Effector memory CD8-positive, alpha-beta T cell (primary cell): ENCODE measurements at places on chromosomes 7 and 10.

- DNase-seq: no peak
Observed at GRCh38 chr7:30752979-30753378, 1.0 kb downstream of the INMT start.

DNA sequence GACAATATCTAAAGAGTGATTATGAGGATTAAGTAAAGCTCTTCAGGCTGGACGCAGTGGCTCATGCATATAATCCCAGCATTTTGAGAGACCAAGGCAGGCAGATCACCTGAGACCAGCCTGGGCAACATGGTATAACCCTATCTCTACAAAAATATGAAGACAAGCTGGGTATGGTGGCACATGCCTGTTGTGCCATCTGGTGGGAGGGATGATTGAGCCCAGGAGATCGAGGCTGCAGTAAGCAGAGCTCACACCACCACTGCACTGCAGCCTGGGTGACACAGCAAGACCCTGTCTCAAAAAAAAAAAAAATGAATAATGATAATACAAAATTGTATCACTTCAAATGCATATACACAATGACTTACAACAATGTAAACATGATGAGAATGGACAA is 195.6 kb upstream of the AUTS2 start:
- no peak for DNase-seq

GRCh38 chr10:1253523-1254353 is 197.6 kb downstream of the WDR37 start:
- DNase-seq: peak; percentile 15

DNA sequence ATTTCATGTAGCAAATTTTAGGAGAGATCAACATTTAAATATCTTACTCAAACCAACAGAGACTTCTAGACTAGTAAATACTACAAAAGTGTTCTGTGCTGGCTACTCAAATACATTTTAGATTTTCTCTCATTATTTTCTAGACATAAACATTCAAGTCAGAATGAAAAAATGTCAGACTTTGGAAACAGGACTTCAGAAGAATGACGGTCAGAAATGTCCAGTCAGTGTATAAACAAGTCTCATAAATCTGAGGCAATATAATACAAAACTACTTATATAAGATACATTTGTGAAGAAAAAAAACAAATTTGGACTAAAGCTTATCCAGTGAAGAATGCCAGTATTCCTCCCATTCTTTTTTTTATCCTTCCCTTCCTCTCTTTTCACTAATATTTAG is 25.9 kb downstream of the RNLS start:
- DNase-seq: no peak

GRCh38 chr10:52965509-52965908 is 192.9 kb upstream of the MBL2 start:
- DNase-seq: no peak

DNA sequence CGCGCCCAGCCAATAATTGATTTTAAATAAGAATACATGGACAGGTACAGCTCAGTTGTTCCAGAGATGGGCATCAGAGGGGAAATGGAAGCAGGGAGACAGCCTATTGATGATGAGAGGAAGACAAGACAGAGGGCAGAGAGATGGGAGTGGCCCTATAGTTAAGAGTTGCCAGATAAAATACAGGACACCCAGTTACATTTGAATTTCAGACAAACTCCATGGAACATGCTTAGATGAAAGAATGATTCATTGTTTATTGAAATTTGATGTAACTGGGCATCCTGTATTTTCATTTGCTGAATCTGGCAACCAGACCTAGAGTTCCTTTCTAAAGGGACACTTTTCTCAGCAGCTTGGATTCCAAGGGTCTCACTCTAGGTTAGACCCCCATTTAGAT is 341.1 kb downstream of the FRMD4A start:
- no peak for DNase-seq

- DNase-seq: no peak
Observed at GRCh38 chr7:17521437-17521836, 223.0 kb downstream of the AHR start.

- no peak for DNase-seq
Observed at GRCh38 chr10:60542657-60543056, 153.0 kb upstream of the ANK3 start.

- no peak for DNase-seq
Observed at GRCh38 chr10:93926613-93927012, 32.8 kb downstream of the SLC35G1 start.

GRCh38 chr10:50358925-50359687 is 107.8 kb upstream of the ASAH2 start:
- DNase-seq: no peak

DNA sequence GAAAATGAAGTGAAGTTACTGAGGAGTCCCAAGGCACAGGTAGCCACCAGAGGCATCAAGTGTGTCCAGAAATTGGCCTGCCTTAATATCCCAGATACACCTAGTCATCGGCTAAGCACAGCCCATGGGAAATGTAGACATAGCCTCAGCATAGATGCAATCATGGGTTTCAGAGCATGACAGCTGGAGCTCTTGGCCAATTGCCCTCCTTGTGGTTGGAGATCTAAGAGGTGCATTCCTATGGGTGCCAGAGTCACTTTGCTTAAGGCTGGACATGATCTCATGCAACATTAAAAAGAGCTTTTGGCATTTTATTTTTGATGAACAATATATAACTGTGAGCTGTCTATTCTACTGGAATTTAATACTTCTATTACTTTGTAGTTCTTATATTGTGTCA is 758.0 kb upstream of the LRRTM3 start:
- DNase-seq: no peak

DNA sequence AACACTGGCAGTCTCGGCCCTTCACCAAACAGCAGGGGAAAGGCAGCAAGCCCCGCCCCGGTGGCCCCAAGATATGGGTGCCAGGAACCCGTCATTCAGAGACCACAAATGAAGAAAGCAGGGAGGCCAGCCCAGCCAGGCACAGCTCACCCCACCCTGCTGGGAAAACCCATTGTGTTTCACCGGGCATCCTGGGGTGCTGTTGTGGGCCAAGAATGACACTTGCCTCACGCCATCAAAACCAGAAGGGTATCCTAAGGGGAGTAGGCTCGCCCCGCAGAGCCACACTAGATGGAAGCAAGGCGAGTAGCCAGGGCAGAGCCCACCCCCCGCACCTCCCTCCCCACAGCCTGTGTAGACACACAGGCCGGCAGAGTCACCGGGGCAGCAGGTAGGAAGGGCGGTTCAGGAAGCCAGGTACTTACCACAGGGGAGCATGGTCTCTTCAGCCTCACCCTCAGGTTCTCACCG is 72.5 kb upstream of the KCNMA1 start:
- no peak for DNase-seq

GRCh38 chr7:74452748-74453321 is 871 bp upstream of the GTF2IRD1 start:
- DNase-seq: no peak

GRCh38 chr10:104120903-104121484 is 977 bp upstream of the SFR1 start:
- DNase-seq: peak; percentile 94

DNA sequence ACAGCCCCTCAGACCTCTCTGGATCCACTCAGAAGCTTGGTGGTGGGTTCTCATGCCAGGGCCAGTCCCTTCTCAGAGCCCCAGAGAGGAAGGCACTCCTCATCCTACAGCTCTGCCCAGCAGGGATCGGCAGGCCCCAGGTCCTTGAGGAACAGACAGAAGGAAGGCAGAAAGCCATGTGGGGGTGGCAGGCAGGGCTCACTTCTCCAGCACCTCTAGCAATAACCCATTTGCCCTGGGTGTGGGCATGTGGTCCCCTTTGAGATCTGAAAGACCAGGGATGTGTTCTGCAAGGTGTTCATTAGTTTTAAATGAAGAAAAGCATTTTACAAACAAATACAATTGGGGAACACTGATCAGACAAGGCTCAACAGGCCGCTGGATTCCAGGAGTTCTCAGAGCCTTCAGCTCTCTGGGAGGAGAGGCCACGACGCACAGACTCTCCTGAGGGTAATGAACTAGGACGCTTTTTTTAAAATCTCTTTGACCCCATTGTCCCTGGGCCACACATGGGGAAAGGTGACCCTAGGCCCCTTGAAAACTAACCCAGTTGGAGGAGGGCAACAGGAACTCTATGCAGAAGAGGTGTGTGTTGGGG is 40.6 kb downstream of the LDB3 start:
- DNase-seq: no peak

DNA sequence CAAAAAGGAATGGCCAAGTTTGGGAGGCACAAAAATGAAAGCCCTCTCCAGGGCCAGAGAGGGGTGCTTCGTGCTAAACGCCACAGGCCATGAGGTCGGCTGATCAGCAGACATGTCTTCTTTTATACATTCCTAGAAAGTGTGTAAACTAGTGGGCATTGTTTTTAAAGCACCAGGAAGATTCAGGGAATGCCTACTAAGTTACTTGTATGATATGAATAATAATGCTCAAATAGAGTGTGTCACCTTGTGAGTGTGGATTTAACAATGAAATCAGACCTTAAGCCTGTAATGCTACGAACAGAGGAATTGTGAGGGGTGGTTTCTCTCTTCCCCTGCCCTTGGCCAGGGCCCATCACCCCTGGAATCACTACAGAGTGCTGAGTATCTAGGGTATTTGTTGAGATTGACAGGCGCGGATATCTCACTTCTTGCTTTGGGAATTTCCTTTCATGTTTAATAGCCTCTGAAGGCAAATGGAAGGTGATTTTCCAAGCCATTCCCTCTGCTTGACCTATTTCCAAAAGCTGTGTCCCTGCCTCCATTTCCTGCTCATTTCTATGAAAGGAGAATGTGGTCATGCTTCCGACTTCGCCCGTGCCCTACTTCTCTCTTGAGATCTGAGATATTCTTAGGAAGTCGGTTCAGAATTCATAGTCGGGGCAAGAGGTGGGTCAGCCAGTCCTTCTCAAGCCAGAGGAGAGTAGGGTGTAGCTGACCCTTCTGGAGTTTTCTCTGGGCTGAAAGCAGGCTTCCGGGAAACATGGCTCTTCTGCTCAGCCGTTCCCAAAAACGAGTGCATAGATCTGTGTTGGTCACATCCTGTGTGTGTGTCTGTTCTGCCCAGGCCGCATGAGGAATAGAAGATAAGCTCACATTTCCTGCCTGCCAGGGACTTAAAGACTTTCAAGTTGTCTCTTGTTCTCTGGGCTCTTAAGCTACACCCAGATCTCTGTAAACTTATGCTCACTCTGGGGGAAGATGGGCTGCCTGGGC is 167.8 kb upstream of the ITGB1 start:
- peak; percentile 21 for DNase-seq

DNA sequence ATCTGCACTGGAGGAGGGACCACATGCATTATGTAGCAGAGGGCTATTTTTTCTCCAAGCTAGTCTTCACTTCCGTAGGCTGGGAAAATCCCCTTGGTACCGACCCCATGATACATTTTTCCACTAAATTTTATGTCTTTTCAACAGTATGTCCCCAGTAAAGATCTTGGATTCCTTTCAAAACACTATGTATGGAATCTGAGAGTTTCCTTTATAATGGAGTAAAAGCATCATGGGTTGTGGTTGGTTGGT is 4.8 kb upstream of the ZNRF2 start:
- no peak for DNase-seq

- no peak for DNase-seq
Observed at GRCh38 chr7:19491821-19492452, 216.9 kb downstream of the POLR1F start.

DNA sequence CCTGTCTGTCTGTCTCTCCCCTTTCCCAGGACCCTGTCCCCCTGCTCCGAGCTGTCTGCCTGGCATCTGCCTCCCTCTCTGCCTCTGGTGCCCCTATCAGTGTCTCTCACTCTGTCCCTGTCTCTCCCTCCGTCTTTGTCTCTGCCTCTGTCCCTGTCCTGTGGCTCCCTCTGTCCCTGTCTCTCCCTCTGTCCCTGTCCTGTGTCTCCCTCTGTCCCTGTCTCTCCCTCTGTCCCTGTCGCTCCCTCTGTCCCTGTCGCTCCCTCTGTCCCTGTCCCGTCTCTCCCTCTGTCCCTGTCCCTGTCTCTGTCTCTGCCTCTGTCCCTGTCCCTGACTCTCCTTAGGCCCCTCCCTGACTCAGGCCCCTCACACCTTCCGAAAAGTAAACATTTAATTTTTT is 75.0 kb upstream of the PAX2 start:
- no peak for DNase-seq

GRCh38 chr10:72323108-72323749 is 31.5 kb downstream of the DNAJB12 start:
- no peak for DNase-seq

DNA sequence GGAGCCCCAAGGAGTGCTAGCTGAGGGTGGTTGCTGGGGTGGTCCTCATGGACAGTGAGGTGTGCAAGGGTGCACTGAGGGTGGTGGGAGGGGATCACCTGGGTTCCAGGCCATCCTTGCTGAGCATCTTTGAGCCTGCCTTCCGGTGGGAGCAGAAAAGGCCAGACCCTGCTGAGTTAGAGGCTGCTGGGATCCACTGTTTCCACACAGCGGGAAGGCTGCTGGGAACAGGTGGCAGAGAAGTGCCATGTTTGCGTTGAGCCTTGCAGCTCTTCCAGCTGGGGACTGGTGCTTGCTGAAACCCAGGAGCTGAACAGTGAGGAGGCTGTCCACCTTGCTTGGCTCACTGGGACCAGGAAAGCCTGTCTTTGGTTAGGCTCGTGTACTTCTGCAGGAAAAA is 34.9 kb downstream of the PRF1 start:
- DNase-seq: no peak

DNA sequence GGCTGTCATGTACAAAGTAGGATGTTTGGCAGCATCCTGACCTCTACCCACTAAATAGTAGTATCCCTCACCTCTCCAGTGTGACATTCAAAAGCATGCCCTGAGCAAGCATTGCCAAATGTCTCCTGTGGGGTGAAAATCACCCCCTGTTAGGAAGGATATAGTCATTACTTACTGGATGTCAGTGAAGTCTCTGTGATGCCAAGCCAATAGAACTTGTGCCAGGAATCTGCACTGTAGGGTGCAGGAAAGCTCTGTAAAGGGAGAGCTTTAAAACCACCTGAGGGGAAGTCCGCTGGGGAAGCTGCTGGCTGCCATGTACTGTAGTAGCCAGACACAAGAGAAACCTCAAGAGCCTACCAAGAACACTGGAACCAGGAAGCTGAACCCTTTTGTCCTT is 170.7 kb upstream of the DKK1 start:
- no peak for DNase-seq

DNA sequence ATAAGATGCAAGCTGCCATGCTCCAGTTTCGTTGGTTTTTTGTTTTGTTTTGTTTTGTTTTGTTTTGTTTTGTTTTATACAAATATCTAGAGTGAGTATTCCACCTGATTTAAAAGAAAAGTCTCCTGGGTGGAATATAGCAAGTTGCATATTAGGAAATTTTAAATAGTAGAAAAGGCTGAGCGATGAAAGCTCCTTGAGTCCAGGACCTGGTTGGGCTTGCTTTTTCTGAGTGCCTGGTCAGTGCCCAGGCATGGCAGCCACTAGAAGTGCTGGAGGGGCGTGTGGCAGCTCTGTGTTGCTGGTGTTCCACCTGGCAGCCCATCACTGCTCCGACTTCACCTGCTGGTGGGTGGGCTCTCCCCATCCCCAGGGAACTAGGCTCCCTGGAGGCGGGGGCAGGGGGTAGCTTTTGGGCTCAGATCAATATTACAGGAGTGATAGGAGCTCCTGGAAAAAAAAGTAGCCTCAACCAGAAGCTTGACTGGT is 8.0 kb downstream of the COL17A1 start:
- DNase-seq: no peak

- no peak for DNase-seq
Observed at GRCh38 chr7:133051066-133051465, 30.8 kb downstream of the CHCHD3 start.
